Right hindlimb (tissue), 1 donor: ENCODE measurements at places on chromosomes 7 and 10.

DNA sequence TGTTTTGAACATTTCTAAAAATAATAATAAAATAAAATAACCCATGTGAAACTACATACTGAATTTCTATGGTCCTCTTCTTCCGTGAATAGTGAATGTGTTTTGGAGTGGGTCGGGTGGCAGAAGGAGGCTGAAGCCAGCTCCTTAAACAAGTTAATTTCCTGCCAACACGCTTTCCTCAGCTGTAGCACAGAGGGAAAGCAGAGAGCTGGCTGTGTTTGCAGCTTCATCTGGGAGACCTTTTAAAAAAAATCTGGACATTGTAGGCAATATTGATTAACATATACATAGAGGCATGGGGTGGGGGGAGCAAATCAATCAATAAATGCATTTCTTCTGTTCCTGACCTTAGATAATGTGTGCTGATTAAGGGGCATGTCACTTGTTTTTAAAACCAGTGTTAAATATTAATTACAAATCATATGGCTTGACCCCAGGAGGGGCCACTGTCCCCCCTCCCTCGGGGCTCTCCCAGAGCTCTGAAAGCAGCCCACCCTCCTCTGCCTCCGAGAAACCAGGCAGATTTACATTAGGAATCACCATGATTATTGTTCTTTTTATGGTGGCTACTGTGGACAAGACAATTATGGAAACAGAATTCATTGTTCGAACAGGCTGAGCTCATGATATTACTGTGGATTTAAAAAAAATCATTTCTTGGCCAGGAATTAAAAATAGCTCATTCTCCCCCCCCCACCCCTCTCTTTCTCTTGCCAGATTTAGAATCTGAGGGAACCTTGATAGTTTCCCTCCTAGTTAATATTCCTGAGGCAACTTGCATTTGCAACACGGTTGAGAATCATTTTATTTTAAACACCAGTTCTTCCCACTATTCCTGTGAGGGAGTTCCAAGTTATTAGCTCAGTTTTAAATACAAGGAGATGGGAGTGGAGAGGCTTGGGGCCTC, 100.5 kb upstream of the CARD11 start:
- DNase-seq = no peak

GRCh38 chr10:61759751-61760150, 97.0 kb downstream of the CABCOCO1 start:
- no peak for DNase-seq

GRCh38 chr7:132206594-132206993, 369.7 kb downstream of the PLXNA4 start:
- no peak for DNase-seq

GRCh38 chr10:101151395-101151794, 20.3 kb downstream of the TLX1 start:
- no peak for DNase-seq

GRCh38 chr7:12573885-12574284, 3.4 kb downstream of the SCIN start:
- no peak for DNase-seq

DNA sequence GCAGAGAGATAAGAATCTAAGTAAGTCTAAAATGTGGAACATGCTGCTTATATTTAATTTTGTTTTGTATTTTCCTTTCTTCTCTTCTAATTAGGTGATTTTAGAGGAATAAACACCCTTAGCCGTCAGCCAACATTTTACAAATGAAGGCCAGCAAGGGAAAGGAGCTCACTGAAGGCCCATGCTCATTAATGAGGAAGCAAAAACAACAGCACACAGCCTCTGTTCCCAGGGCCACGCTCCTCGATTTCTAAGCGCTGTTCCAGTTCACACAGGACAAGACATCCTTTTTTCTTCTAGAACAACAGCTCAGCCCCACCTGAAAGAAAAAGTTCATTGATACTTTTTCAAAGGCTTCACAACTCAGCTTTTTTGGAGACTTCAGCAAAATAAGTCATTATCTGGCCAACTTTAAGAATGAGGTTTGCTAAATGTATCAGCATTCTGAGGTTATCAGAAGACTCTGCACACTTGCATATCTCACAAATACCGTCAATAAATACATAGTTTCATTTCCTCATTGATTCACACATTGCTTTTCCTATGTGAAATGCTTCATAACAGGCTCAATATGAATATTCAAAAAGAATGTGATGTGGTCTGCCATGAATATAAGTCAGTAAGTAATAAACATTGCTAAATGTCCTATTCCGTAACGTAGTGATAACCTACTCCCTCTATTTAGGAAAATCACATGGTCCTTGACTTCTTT, 34.8 kb upstream of the SFMBT2 start:
- DNase-seq = no peak

GRCh38 chr10:119221666-119222065, 14.3 kb downstream of the GRK5 start:
- DNase-seq = no peak

DNA sequence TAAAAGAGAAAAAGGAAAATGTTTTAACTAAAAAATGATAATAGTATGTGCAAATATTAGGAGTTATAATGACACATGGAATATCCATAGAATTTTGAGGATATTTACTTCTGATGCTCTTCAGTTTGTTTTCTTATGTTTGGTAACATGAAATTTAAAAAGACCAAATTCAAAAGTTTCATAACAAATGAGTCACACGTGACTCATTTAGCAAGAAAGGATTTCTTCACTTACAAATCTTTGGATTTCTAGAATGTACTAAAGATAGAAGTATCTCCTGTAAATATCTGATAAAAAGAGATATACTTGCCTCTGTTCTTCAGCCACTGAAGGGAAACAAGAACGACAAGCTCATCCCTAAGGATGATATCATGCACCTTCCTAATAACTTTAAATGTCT, 774.5 kb upstream of the LRRTM3 start:
- no peak for DNase-seq

DNA sequence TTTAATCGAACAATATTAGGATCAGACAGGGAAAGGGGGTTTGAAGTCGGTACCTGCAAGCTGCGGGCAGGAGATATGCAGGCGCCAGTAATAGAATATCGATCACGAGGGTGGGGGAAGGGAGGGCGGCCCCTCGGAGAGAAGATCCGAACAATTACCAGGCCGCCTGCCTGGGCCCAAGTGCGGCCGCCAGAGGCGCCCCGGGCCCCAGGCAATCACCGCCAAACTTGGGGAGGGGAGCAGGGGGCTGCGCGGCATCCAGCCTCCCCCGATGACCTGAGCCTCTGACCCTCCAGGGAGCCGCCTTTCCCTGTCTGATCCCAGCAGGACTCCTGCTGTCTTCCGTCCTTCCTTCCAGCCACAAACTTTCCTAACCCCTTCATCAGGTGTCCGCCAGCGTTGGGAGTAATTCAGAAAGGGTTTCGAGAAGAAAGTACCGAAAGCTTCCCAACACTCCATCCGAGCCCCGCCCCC, 1.1 kb downstream of the NKX1-2 start:
- no peak for DNase-seq

- DNase-seq = peak; percentile 81
Observed at GRCh38 chr10:13074563-13075451, 25.2 kb upstream of the OPTN start.

DNA sequence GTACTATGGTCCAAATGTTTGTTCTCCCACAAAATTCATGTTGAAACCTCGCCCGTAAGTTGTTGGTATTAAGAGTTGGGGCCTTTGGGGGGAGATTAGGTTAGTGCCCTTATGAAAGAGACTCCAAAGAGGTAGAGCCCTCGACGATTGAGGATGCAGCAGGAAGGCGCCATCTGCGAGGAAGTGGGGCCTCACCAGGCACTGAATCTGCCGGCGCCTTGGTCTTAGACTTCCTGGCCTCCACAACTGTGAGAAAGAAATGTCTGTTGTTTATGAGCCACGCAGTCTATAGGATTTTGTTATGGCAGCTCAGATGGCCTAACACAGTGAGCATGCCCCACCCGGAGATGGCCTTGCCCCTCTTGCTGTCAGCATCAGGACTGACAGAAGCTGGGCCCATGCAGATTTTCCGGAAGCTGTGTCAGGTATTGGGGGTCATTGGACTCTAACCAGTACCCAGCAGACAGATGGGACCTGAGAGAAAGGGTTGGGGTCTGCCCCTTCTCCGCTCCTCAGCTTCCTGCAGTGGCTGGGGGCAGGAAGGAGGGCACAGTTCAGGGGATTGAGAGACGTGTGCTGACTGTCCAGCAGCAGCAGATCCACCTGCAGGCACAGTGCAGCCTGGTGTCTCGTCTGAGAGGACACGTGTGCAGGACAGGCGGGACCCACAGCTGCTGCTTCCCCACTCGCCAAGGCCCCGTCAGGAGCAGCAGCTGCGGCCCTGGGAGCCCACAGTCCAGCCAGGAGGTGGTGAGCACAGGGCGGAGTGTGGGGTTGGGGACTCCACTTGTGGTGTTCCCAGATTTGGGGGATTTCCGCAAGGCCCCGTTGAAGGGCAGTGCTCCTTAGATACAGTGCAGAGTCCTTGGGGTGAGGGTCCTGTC, 47.8 kb downstream of the MGMT start:
- peak; percentile 41 for DNase-seq

DNA sequence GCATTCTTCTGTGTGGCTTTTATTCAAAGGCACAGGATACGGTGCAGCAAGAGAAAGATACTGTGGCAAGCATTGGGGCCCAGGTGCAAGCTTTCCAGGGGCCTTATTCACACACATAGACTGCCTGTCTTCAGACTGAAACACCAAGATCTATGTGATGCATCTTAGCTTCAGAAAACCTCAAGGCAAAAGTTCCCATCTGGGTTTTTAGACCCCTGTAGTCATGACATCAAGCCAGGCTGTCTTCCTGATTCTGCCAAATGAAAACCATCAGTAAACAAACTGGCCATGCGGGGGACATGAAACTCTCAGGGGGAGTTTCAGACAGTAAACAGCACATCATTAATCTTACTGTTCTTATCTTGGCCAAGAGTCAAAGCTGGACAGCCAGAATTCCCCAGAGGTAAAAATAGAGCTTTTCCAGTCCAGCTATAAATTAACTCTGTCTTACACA, 9.8 kb downstream of the AGBL3 start:
- DNase-seq = no peak

DNA sequence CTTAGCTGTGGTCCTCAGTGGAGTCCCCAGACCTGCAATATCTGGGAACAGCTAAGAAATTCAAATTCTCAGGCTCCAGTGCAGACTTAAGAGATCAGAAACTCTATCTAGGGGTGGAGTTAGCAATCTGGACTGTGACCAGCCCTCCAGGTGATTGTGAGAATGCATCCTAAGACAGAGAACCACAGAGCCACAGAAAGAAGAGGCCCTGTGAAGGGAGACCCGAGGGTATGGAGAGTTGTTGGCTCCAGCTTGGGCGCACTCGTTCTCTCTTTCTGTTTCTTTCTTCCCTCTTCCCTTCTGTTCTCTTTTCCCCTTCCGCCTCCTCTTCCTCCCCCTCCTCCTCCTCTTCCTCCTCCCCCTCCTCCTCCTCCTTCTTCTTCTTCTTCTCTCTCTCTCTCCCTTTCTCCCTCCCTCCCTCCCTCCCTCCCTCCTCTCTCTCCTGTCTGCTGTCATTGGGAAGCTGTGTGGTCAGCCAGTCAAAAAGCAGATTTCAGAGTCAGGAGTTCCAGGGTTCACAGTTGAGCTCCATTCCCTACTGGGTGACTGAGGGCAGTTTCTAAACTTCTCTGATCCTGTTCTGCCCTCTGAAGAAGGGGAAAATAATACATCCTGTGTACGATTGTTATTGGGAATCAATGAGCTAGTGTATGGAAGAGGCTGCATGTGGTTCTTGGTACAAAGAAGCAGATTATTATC, 62.1 kb upstream of the STEAP1B start:
- DNase-seq = peak; percentile 50

DNA sequence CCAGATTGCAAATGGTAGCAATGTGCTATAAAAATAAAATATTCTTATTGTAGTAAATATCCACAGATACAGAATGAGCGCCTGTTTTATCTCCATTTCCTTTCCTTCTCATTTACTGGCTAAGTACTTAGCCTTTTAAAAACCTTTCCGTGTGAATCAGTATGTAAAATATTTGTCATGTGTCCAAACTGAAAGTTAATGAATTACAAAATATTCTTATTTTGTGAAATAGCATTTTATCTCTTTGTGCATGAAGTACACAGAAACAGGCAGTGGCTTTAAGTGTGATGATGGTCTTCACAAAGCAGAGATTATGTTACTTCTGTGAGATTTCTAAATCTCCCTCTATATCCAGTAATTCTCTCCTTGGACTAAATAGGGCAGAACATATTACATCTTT, 56.7 kb upstream of the KIAA1217 start:
- no peak for DNase-seq

DNA sequence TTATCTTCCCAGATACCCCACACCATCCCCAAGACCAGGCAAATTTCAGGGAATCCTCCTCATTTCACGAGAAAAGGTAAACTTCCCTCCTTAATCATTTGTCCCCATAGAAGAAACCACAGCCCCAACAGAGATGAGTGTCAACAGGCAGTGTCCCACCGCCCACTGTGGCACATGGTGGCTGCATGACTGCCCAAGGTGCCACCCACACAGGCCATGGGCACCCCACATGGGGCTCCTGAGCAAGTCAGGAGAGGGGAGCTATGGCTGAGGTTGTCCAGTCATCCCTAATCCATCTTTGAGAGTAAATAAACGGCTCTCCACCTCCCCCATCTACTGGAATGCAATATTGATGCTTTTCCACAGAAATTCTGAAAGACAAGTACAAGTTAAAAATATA, 44.1 kb downstream of the ANTXRL start:
- no peak for DNase-seq

GRCh38 chr10:100781145-100781665, 35.8 kb downstream of the PAX2 start:
- no peak for DNase-seq

DNA sequence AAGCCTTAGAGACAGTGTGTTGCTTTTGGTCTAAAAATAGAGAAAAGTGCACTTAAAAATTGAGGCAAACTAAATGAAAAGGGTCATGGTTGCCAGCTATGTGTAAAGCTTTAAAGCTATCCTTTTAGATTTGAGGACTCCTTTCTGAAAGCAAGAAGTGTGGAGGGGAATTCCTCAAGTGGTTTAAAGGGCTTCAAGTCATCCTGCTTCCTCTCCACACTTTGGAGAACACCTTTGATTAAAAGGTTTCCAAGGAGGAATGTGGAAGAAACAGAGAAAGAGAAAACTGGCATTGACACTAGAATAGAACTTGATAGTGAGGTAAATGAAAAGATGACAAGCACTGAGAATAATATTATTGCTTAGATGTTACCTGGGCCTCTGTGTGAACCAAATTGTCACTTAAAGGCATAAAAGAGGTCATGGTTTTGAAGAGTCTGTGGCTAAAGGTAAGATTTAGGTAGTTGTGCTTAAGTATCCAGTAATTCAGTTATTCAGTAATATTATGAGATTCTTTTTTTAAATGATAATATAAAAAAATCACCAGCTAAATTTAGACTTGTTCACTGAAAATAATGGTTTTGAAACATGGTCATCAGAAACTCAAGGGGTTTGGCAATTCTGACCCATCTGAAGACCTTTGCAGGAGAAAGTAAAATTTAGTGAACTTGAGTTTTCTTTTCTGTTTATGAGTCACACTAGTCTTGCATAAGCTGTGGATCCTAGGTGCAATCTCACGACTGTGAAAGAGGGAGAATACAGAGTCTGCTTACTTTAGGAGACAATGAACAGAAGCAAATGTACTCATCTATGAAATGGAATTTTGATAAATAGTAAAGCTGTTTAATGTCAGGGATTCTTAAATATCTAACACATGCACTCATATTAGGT, 466.0 kb downstream of the KIF20B start:
- no peak for DNase-seq

- DNase-seq = peak; percentile 39
Observed at GRCh38 chr10:60384708-60385398, 4.8 kb downstream of the ANK3 start.

- DNase-seq = no peak
Observed at GRCh38 chr10:48235501-48235900, 39.0 kb downstream of the FRMPD2 start.
